ENCODE measurements at places on chromosomes 1 and 21. TPM values are rescaled to one million over a fixed set of nuclear protein-coding genes. Genes with fewer than 3 reads are reported as not detected.

- DNase-seq: no peak
Observed at GRCh38 chr1:177779166-177779965, 190.5 kb downstream of the SEC16B start.

- no peak for DNase-seq
Observed at GRCh38 chr1:56898005-56898373, 43.4 kb downstream of the C8A start.

The CRABP2 gene
- 97.7 TPM for total RNA-seq

- DNase-seq: no peak
Observed at GRCh38 chr1:81225789-81226602, 574.7 kb upstream of the ADGRL2 start.

GRCh38 chr1:195188821-195189220, 1419.4 kb downstream of the KCNT2 start:
- DNase-seq: no peak

All from vagina (tissue), 2 donors.